Foreskin keratinocyte (primary cell): ENCODE measurements at places on chromosomes 5 and 9.
A peak's percentile ranks its signal among the peaks of the same experiment; 100 is the strongest.

- no peak for DNase-seq
These were observed 12.5 kb upstream of the WNK2 start for GRCh38 chr9:93171261-93171990.

GRCh38 chr5:60883229-60883628 lies 39.2 kb upstream of the ELOVL7 start:
- DNase-seq: peak; percentile 17

DNA sequence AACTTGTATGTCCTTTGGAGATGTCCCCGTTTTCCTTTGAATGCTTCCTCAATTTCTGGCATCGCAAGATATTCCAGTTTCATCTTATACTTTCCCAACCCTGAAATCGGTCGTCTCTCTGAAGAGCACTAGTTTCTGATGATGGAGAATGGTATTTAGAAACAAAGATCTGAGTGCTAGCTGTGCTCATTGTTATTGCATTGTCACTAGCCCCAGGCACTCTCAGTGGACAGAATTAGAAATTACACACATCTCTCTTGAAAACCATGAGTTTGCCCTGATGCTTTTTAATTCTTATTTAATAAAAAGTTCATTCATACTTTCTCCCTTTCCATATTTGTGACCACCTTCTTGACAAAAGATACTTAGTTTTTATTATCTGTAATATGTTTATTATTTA lies 67.7 kb downstream of the C9orf152 start:
- DNase-seq: no peak

GRCh38 chr5:144134194-144134826 lies 36.1 kb downstream of the YIPF5 start:
- no peak for DNase-seq

GRCh38 chr5:17147170-17147569 lies 70.3 kb upstream of the BASP1 start:
- DNase-seq: no peak

- DNase-seq: no peak
These were observed 181.2 kb downstream of the PIK3R1 start for GRCh38 chr5:68396722-68397121.

- DNase-seq: no peak
These were observed 1.1 kb downstream of the SLC27A6 start for GRCh38 chr5:128966375-128966774.

GRCh38 chr9:2264081-2264480 lies 248.9 kb downstream of the SMARCA2 start:
- no peak for DNase-seq

- no peak for DNase-seq
These were observed 295.9 kb downstream of the ARHGAP26 start for GRCh38 chr5:143065996-143066522.

- DNase-seq: peak; percentile 39
These were observed 36.4 kb downstream of the PIK3R1 start for GRCh38 chr5:68251804-68252522.

GRCh38 chr5:54653956-54654614 lies 136.5 kb downstream of the SNX18 start:
- DNase-seq: no peak
